ENCODE measurements at places on chromosomes 12 and 14. TPM values are rescaled to one million over a fixed set of nuclear protein-coding genes. Genes with fewer than 3 reads are reported as not detected.

The CLEC9A gene
- not detected for total RNA-seq

The GPRC5D gene
- total RNA-seq = not detected

The KSR2 gene
- 0.59 TPM for total RNA-seq

The CHMP4A gene
- total RNA-seq = 86.2 TPM

The PPP4R4 gene
- 0.29 TPM for total RNA-seq

The ARHGAP9 gene
- total RNA-seq = 0.17 TPM

The C12orf54 gene
- total RNA-seq = not detected

The SLC35F4 gene
- total RNA-seq = not detected

The KIF26A gene
- 3.9 TPM for total RNA-seq

The CLEC2D gene
- 0.47 TPM for total RNA-seq

The CCDC184 gene
- 2.7 TPM for total RNA-seq

The ACSM4 gene
- not detected for total RNA-seq

The LUM gene
- total RNA-seq = 0.33 TPM

The KRT81 gene
- 3,944 TPM for total RNA-seq

The PRICKLE1 gene
- 0.64 TPM for total RNA-seq

The ANG gene
- 11.3 TPM for total RNA-seq

The LRIG3 gene
- 4.9 TPM for total RNA-seq

The DIP2B gene
- 13.8 TPM for total RNA-seq

The TSHR gene
- not detected for total RNA-seq

The FBLN5 gene
- total RNA-seq = 5.0 TPM

The BEGAIN gene
- 7.0 TPM for total RNA-seq

The KRT6C gene
- total RNA-seq = not detected

The NR2C1 gene
- 24.6 TPM for total RNA-seq

The CD163L1 gene
- 0.44 TPM for total RNA-seq

The NPAS3 gene
- not detected for total RNA-seq

The CD4 gene
- not detected for total RNA-seq

The HNF1A gene
- 4.0 TPM for total RNA-seq

The OTX2 gene
- total RNA-seq = not detected

The HRK gene
- total RNA-seq = 1.3 TPM

The IL23A gene
- 0.43 TPM for total RNA-seq

The CCND2 gene
- total RNA-seq = not detected

The CHGA gene
- 1.7 TPM for total RNA-seq

The OVCH1 gene
- total RNA-seq = not detected

The PRKAG1 gene
- total RNA-seq = 39.3 TPM

The SLC10A1 gene
- total RNA-seq = not detected
